Ovary (tissue), 10 donors: ENCODE measurements at places on chromosomes 2 and 18. TPM values are rescaled to one million over a fixed set of nuclear protein-coding genes. Genes with fewer than 3 reads are reported as not detected.

Gene FAM117B
- 5.1 TPM for polyA plus RNA-seq

Gene HNMT
- polyA plus RNA-seq, result 77.3 TPM

Gene METTL4
- polyA plus RNA-seq, result 8.2 TPM

Gene CDK15
- 3.7 TPM for polyA plus RNA-seq

Gene C2orf72
- polyA plus RNA-seq, result 0.06 TPM

Gene TMEM247
- not detected for polyA plus RNA-seq

Gene ACMSD
- not detected for polyA plus RNA-seq

Gene EMILIN1
- polyA plus RNA-seq, result 8.6 TPM

Gene TMEM163
- 3.6 TPM for polyA plus RNA-seq
